NCI-H1436 treated with DMSO at 0.1 percent for 48 hours (cell line): ENCODE measurements at places on chromosomes 6 and 20.
A peak's percentile ranks its signal among the peaks of the same experiment; 100 is the strongest.

DNA sequence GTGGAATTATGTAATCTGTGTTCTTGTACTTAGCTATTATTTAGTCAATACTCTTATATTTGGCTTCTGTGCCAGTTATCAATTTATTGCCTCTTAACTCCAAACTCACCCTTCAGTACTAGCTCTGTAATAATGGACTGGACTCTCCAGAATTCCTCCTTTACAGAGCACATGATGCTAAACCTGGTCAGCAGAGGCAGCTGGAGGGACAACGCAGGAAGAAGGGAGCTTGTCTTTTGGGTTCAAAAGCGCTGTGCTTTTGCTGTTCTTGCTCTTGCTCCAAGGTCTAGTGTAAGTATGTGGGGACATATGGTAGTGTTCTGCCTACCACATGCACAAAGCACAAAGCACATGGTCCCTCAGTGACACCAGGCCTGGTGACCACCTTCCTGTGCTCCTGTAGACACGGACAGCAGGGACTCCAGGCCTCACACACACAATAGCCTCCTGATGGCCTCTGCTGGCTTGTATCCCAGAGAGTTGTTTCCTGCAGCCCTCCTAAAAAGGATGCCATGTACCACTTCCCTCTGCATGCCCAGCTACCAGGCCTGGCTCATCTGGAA is 46.1 kb downstream of the CHD6 start:
- DNase-seq: no peak

DNA sequence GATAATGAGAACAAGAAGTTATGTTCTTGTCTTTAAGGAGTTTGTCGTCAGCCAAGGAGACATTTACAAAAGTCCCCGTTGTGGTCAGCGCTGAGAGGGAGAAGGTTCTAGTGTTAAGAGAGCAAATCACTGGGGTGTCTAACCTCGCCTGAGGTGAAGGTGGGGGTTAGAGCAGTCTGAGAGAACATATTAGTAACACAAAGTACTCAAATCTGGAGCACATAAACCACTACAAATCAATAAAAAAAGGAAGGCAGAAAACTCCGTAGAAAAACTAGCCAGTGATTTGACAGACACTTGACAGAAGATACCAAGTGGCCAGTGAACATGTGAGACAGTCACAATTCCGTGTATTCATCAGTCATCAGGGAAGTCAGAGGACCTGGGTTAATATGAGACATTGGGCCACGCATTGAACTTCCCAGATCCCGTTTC is 45.4 kb downstream of the CDS2 start:
- no peak for DNase-seq

DNA sequence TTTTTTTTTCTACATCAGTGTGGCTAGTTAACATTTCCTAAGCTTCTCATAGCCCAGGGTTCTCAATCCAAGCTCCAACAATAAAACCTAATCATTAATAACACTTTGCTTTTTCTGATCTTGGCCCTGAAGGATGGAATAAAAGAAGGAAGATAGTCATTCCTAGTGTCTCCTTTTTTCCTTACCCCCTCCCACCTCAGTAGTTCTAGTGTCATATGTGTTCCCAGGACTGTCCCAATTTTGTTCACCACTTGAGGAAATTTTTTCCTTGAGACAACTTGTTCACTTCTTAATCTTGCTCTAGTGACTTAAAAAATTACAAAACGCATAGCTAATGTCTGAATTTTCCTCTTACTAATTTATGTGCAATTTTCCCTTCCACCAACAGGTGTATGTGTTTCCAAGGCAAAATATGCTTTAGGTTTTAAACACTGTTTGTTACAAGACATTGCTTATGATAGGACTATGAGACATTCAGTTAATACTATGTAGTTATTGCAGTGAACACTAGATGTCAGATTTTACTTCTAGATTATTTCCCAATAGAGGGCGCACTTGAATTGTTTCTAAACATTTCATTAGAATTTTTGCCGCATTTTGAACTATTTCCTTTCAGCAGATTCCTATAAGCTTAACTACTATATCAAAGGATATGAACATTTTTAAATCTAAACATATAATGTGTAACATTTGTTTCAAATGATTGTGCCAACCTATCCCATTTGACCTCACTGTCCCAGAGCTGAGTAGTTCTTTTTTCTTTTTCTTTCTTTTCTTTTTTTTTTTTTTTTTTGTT is 18.5 kb upstream of the C6orf141 start:
- DNase-seq: peak; percentile 45

DNA sequence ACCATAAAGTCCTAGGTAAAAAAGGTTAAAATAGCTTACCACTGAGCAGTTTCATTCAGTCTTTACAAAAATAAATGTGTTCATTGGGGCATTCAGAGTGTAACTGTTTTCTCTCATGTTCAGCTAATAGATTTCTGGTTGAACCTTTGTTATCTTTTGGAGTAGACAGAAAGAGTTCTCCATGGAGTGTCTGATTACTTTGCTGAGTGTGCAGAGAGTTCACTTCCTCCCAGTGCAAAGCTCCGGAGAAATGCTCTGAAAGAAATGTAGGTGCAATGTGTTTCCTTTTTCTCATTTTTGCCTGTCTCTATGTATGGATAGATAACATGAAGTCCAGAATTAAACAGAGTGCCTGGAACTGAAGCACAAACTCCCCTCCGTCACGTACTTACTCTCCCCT is 52.6 kb downstream of the JAG1 start:
- no peak for DNase-seq

- no peak for DNase-seq
Observed at GRCh38 chr20:45181639-45182038, 6.9 kb downstream of the PI3 start.

DNA sequence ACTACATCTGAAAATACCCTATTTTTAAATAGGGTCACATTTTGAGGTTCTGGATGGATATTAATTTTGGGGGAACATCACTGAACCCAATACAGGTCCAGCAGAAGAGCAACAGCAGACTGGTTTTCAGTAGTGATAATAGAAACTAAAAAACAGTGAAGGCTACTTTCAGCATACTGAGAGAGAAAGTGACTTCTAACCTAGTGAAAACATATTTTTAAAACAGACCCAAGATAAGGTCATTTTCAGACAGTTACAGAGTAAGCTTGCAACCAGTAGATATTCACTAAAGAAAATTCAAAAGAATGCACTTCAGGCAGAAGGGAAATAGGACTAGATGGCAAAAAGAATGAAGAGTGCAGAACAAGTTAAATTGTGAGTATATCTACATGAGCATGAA is 42.0 kb upstream of the TMEM244 start:
- DNase-seq: no peak

DNA sequence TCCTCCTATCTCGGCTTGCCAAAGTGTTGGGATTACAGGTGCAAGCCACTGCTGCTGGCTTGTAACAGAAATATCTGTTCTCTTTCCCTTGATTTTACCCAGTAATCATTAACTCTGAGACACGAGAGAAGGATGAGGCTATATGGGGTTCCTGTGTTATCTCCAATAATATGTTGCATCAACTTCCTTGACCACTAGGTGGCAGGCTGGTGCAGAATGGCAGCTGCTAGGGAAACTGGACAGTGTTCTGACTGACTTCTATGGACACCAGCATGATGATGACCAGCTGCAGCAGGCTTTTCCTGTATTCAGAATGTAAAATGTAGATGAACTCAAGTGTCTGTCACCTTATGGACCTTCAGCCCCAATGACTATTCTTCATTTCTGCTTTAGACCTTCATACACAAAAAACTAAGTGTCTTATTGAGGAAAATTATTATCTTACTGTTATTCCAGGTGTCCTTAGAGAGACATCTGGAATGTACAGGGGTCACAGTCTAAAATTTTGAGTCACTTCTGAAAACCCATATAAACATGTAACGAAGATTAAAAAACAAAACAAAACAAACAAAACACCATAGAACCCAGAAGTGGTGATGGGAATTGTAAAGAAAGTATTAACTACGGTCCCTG is 20.4 kb upstream of the CD109 start:
- no peak for DNase-seq

DNA sequence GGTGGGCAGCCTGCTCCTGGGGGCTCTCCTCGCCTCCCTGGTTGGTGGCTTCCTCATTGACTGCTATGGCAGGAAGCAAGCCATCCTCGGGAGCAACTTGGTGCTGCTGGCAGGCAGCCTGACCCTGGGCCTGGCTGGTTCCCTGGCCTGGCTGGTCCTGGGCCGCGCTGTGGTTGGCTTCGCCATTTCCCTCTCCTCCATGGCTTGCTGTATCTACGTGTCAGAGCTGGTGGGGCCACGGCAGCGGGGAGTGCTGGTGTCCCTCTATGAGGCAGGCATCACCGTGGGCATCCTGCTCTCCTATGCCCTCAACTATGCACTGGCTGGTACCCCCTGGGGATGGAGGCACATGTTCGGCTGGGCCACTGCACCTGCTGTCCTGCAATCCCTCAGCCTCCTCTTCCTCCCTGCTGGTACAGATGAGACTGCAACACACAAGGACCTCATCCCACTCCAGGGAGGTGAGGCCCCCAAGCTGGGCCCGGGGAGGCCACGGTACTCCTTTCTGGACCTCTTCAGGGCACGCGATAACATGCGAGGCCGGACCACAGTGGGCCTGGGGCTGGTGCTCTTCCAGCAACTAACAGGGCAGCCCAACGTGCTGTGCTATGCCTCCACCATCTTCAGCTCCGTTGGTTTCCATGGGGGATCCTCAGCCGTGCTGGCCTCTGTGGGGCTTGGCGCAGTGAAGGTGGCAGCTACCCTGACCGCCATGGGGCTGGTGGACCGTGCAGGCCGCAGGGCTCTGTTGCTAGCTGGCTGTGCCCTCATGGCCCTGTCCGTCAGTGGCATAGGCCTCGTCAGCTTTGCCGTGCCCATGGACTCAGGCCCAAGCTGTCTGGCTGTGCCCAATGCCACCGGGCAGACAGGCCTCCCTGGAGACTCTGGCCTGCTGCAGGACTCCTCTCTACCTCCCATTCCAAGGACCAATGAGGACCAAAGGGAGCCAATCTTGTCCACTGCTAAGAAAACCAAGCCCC is 16.0 kb downstream of the SLC2A10 start:
- no peak for DNase-seq

GRCh38 chr20:24241466-24241865 is 228.0 kb upstream of the SYNDIG1 start:
- no peak for DNase-seq

GRCh38 chr20:25254986-25255680 is 7.2 kb downstream of the PYGB start:
- no peak for DNase-seq

GRCh38 chr20:38134427-38135270 is 30.4 kb downstream of the TGM2 start:
- no peak for DNase-seq

- DNase-seq: no peak
Observed at GRCh38 chr6:111784433-111784832, 88.8 kb downstream of the FYN start.

GRCh38 chr20:31355981-31356380 is 12.4 kb upstream of the DEFB118 start:
- no peak for DNase-seq

DNA sequence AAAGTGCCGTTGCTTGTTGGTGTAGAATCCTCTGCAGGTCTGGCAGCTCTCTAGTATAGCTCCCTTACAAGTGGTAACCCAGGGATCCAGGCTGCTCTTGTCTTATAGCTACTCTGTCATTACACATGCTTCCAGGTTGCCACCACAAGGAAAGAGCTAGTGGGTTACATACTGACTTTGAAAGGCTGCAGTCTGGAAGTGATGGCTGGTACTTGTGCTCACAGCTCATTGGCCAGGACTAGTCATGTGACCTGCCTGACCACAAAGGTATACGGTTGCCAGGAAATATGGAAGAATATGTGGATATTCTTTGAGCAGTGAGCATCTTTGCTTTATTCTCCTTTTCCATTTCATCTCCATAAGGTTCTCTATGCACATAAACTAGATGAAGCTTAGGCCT is 46.0 kb downstream of the RREB1 start:
- no peak for DNase-seq

DNA sequence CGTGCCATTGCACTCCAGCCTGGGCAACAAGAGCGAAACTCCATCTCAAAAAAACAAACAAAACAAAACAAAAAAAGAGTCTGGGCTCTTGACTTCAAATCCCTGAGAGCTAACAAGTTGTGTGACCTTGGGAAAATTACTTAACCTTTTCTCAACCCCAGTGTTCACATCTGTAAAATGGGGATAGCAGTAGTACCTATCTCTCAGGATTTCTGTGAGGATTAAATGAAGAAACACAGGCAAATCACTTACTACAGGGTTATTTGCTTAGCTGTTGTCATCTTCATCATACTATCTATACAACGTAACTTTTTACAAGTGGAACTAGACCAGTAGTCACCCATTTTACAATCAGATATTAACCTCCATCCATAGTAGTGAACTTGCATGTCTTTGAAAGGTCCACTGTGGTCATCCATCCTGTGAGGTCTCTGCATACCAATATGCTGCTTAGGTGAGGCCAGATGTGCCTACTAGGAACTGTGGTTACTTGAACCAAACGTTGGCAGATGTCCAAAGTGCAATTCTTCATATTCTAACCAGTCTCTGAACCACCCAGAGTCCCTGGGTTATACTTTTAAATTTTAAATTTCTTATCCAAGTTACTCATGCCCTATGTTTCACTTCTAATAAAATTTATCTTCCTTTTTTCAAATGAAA is 128.9 kb upstream of the BEND3 start:
- DNase-seq: no peak

DNA sequence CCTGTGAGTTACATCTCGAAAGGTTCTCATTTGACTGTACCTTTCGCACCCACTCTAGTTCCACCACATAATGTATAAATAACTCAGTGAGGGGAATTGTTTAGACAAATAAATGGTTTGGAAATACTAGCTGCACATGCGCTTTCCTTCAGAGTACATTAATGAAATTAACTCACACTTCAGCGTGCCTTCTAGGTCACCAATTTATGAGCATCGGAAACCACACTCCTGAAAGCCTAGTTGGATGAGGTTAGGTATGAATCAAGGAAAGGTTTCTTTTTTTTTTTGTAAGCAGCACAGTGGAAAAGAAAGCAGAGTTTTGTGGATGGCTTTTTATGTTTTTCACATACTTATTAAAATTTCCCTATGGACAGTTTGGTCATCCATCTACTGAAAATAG is 247.8 kb upstream of the TCF21 start:
- DNase-seq: no peak

GRCh38 chr6:125019918-125020317 is 57.7 kb downstream of the RNF217 start:
- no peak for DNase-seq

DNA sequence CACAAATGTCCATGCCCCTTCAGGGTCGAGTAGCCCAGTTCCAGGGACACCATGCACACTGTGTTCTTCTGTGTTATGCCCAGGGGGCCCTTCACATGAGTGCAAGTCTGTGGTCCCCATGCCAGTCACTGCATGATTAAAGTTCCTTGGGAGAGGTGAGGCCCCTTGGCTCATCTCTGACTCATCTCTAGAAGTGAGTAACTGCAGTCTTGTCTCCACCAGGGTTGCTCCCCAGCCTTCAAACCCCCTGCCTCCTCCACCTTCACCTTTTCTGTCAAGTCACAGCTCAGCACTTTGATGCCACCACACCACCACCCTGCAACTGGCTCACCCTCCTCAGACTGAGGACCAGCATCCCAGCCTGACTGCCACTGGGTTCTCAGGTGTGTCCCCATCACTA is 161.7 kb downstream of the UNC5CL start:
- DNase-seq: no peak

- no peak for DNase-seq
Observed at GRCh38 chr6:131754715-131755567, 44.1 kb upstream of the CTAGE9 start.

GRCh38 chr6:7034055-7034454 is 73.7 kb upstream of the RREB1 start:
- no peak for DNase-seq

GRCh38 chr6:31652925-31653724 is 664 bp upstream of the BAG6 start:
- DNase-seq: no peak

- no peak for DNase-seq
Observed at GRCh38 chr6:23319582-23319981, 750.2 kb downstream of the HDGFL1 start.

GRCh38 chr6:7899101-7899888 is 11.3 kb downstream of the TXNDC5 start:
- DNase-seq: no peak
